ENCODE measurements at places on chromosomes 4 and X. TPM values are rescaled to one million over a fixed set of nuclear protein-coding genes. Genes with fewer than 3 reads are reported as not detected.

Gene CXCL13
- not detected for total RNA-seq

Gene LDB2
- total RNA-seq: 46.6 TPM

GRCh38 chr4:152118819-152119553 is 358.2 kb upstream of the GATB start:
- H3K4me1 ChIP-seq: no peaks in the 10 kb centered on the region
- no peak overlapping the region for H3K27ac ChIP-seq
- no peak for DNase-seq
- no peak overlapping the region for H3K4me3 ChIP-seq

DNA sequence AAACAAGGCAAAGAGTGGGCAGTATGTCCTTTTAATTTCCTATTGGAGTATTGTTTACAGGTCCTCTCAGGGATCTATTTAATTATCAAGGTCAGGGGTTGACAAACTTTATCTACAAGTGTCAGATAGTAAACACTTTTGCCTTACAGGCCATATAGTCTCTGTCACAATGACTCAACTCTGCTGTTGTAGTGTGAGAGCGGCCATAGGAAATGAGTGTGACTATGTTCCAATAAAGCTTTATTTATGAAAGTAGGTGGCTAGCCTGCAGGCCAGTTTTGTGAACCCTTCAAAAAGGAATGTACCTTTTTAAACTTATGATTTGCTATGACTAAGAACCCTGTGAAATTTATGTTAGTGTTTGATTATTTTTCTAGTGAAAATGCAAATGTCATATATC is 156.1 kb downstream of the GPAT3 start:
- no peaks in the 10 kb centered on the region for H3K4me1 ChIP-seq
- H3K27ac ChIP-seq: no peak overlapping the region
- no peak overlapping the region for H3K4me3 ChIP-seq
- no peaks in the 10 kb centered on the region for H3K27me3 ChIP-seq
- DNase-seq: no peak

DNA sequence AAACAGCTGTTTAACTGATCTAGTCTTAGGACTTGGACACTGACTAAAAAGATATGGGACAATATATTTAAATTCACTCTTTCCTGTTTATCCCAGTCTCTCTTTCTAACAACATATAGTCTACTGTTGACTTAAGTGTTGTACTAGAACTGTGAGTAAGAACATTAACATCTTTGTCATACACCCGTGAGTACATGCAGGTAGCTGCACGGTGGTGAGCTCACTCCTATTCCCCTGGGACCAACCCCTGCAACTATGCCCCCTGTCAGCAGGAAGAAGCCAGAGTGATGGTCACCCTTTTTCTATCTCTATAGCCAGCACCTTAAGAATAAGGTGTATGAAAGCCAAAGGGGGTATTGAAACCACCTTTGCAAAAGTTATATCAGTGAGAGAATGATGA is 17.6 kb downstream of the TBL1X start:
- no peak for DNase-seq
- no peak overlapping the region for H3K4me3 ChIP-seq
- no peaks in the 10 kb centered on the region for H3K27me3 ChIP-seq
- no peaks in the 10 kb centered on the region for H3K36me3 ChIP-seq
